ENCODE measurements at places on chromosomes 6 and 20.
A peak's percentile ranks its signal among the peaks of the same experiment; 100 is the strongest.

GRCh38 chr6:27476090-27476489 is 3.2 kb upstream of the ZNF184 start:
- DNase-seq: no peak

DNA sequence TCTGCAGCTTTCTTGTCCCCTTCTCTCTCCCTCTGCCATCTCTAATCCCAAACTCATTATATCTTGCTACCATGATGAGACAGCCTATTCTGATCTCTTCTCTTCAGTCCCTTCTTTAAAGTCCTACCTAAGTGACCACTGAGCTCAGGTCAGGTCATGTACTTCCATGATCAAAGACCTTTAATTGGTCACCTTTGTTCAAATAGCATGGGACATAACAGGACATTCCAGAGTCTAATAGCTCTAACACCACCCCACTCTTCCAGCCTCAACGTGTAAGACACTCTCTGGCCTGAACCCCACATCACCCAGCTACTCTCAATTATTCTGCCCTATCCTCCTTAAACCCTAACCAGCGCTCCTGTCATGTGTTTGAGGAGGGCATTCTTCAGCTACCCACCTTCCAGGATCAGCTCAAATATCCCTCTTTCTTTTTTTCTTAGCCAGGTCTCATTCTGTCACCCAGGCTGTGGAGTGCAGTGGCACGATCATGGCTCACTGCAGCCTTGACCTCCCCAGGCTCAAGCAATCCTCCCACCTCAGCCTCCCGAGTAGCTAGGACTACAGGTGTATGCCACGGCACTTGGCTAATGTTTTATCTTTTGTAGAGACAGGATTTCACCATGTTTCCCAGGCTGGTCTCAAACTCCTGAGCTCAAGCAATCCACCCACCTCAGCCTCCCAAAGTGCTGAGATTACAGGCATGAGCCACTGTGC is 2.1 kb upstream of the SMLR1 start:
- no peak for DNase-seq

GRCh38 chr6:83167726-83168278 is 25.3 kb downstream of the PGM3 start:
- no peak for DNase-seq

- no peak for DNase-seq
These were observed 104.4 kb downstream of the MRPL14 start for GRCh38 chr6:44022671-44023352.

- no peak for DNase-seq
These were observed 11.4 kb downstream of the PPIL6 start for GRCh38 chr6:109428889-109429477.

- DNase-seq: no peak
These were observed 262.0 kb downstream of the SYNE1 start for GRCh38 chr6:152375197-152375596.

DNA sequence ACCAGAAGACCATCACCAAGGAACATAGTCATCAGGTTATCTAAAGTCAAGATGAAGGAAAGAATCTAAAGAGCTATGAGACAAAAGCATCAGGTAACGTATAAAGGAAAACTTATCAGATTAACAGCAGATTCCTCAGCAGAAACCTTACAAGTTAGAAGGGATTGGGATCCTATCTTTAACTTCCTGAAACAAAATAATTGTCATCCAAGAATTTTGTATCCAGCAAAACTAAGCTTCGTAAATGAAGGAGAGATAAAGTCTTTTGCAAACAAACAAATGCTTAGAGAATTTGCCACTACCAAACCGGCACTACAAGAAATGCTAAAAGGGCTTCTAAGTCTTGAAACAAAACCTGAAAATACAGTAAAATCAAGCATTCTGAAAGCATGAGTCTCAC is 71.0 kb downstream of the HECA start:
- DNase-seq: no peak

DNA sequence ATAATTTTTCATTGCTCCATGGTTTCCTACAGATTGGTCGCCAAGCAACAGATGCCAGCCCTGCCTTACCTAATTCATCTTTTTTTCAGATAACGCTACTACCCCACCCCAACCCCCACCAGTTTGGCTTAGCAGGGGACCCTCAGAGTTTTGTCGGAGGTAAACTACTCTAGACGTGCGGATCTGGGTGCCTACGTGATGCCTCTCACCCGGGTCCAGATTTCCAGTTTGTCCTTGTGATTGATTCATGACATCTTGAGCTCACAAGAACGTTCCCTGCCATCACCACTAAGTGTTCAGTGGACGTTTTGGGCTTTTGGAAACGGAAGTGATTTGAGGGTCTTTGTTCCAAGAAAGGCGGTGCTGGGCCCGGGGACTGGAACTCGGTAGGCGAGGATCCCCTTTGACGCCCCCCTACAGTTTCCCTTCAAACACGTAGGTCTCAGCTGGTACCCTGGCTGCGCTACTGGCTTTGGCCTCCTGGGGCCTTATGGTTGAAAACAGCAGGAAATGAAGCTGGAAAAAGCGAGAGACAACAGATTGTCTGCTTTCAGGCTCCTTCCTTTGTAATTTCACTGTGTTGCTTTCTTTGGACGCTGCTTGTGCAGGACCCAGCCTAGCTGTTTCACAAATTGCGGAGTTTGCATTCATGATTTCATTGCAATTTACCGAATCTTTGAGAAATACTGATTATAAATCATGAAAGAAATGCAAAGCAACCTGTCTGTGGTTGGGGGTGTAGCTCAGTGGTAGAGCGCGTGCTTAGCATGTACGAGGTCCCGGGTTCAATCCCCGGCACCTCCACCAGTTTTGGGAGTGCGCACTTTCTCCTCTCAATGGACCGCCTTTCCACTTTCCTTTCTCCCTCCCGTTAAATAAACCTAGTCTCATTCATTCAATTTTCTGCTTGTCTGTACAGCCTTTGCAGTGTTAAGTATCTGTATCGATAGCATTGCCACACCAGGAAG is 81.0 kb downstream of the GPX5 start:
- no peak for DNase-seq

- no peak for DNase-seq
These were observed 83.5 kb upstream of the PROKR2 start for GRCh38 chr20:5400164-5400762.

DNA sequence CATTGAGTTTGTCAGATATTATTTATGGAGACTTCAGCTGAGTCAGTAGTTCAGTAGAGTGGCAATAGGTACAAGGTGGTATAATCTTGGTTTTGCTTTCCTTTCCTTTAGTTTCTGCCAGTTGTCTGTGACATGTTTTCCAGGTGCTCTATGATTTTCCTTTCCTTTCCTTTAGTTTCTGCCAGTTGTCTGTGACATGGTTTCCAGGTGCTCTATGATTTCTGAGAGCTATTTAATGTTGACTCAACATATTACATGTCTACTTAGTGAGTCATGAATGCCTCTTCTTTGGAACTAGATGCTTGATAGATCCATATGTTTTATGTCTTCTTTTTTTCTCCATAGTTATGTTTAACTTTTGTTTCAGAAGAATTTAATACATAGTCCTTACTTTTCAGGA is 186.4 kb upstream of the DEFB112 start:
- no peak for DNase-seq

- DNase-seq: no peak
These were observed 20.0 kb downstream of the TBC1D7 start for GRCh38 chr6:13308332-13308731.

- DNase-seq: no peak
These were observed 21.2 kb upstream of the PYGB start for GRCh38 chr20:25226433-25227316.

DNA sequence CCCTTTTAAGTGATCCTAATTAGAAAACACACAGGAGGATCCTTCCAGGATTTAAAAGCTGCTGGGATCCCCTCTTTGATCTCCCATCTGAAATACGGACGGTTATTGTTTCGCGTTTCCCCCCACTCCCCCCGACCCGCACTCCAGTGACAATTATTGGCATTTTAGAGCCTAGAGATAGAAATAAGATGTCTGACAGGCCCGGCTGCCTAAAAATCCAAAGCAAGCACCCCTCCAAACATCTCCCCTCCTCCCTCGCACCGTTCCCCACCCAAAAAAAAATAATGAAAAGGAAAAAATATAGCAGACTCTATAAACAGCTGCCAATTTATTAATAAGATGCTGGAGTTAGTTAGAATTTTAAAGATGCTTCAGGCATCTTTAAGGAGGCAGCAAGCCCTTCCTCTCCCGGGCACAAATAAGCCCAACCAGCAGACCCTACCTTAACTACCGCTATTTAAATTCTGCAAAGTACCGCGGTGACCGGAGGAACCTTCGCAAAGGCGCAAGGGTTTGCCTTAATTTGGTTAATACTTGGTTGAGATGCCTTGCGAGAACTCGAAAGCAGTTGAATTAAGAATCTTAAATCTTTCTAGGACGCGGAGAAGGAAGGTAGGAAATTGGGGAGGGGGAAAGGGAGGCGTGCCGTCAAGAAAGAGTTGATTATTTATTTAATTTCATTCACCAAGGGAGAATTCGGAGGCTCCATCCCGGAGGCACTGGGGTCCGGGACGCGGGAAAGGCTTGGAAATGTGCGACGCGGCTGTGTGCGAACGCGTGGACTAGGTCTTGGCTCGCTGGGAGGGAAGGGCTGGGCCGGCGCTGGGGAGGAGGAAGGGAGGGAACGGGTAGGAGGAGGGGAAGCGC is 1.5 kb upstream of the ISM1 start:
- DNase-seq: no peak

GRCh38 chr6:30876039-30876730 is 8.1 kb upstream of the DDR1 start:
- no peak for DNase-seq

- no peak for DNase-seq
These were observed 26.5 kb upstream of the CNKSR3 start for GRCh38 chr6:154536999-154537398.

DNA sequence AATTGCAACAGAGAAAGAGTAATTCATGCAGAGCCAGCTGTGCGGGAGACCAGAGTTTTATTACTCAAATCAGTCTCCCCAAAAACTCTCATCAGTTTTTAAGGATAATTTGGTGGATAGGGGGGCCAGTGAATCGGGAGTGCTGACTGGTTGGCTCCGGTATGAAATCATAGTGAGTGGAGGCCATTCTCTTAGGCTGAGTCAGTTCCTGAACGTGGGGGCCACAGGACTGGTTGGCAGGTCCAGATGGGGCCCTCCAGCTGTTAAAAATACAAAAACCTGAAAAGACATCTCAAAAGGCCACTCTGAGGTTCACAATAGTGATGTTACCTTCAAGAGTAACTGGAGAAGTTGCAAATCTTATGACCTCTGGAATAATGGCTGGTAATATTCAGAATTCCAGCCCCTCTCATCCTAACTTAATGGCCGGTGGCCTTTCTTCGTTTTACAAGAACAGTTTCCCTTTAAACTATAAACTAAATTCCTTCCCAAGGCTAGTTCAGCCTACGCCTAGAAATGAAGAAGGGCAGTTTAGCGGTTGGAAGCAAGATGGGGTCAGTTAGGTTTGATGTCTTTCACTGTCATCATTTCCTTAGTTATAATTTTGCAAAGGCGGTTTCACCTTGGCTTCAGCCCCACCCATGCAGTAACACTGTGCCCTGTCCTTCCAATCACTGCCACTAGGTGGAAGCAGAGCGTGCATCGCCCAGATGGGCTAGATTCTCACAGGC is 6.8 kb upstream of the MICA start:
- DNase-seq: peak; percentile 51

DNA sequence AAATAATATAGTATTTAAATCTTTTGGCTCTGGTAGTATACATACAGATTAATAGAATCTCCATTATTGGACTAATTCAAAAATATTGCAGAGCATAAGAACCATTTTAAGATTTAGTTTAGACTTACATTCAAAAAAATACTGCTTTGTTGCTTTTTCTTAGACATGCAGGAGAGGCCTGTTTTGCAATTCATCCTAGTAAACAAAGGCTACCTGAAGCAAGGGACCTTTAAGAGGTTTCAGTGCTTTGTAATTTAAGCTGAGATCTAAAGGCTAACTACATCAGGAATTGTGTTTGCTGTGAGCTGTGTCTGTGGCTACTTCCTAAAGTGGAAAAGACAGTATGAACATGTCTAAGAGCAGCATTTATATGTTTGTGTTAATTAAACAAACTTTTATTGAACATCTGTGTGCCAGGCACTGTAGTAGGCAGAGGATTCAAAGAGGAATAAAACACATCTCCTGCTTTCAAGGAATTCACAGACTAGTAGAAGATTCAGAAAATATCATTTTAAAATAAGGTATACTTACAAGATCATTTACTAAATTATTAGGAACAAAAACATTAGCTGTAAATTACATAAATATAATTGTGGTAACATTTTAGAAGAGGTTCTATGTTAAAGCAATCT is 29.1 kb upstream of the CALHM6 start:
- no peak for DNase-seq

GRCh38 chr6:108120311-108120710 is 45.5 kb upstream of the NR2E1 start:
- no peak for DNase-seq

GRCh38 chr6:80938131-80938530 is 814.4 kb downstream of the TENT5A start:
- no peak for DNase-seq

GRCh38 chr20:43724383-43724782 is 2.4 kb downstream of the GTSF1L start:
- no peak for DNase-seq

DNA sequence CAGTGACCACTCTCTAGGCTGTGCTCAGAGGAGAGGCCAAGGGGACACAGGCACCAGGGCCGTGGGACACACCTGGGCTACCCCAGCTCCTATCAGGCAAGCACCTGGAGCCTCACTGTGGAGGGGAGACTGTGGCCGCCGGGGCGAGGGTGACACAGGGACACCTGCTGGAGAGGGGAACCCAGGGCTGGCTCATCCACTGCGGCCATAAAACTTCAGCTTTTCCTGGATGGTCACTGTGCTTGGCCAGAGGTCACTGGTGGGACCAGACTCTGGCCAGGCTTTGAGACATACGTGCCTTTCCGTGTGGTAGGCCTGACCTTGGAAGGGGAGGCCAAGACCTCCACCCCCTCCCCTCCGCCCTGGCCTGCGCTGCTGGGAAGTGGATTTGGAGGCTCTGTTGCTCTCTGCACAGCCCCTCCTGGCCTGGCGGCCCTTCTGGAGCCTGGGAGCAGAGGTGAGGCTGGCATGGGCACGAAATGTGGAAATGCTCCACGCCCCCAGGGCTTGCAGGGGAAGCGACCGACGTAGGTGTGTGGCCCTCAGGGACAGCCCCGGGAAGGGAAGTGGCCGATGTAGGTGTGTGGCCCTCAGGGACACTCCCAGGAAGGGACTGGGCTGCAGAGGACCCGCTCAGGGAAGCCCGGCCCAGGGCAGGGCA is 42.9 kb upstream of the BHLHE23 start:
- DNase-seq: no peak

DNA sequence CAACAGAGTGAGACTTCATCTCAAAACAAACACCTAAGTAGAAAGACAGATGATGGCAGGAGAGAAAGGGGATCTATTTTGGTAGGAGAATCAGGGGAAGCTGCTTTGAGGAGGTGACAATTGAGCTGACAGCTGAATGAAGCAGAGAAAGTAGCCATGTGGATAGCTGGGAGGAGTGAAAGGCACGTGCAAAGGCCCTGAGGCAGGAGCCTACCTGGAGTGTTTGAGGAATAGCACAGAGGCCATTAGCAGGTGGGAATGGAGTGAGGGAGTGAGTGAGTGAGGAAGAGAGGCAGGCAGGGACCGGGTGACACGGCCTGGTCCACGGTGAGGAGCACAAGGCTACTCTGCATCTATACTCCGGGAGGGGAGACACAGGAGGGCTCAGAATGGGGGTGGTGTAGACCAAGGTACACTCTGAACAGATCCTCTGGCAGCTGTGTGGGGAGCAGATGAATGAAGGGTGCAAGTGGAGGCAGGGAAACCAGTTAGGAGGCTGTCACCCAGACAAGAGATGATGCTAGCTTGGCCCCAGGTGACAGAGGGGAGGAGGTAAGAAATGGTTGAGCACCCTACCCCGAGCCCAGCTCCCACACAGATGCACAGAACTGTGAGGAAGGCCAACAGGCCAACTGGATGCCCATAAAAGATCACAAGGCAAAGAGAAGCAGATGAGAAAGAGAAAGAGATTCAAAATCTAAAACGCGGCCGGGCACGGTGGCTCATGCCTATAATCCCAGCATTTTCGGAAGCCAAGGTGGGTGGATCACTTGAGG is 43.6 kb downstream of the NFATC2 start:
- no peak for DNase-seq
